ENCODE measurements at places on chromosomes 16 and 17.
A peak's percentile ranks its signal among the peaks of the same experiment; 100 is the strongest.

- no peak for DNase-seq
Measured at GRCh38 chr17:28974451-28974850, 23.1 kb upstream of the PHF12 start.

GRCh38 chr17:19523690-19524089, 10.0 kb upstream of the SLC47A1 start:
- no peak for DNase-seq

DNA sequence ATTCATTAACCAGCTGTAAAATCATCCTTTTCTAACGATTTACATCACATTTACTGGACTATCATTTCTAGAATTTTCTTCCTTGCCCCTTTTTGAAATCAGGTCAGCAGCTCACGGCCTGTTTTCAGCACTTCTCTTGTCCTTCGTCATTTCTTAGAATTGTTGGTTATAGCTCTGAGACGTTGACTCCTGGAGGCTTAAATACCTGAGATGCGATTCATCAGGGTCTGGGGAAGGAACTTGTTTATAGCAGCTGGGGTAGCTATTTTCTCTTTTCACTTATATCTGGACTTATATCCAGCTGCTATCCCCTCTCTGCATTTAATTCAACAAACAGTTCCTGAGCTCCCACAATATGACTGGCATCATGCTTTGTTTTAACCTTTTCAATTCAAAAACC, 338.7 kb upstream of the TNRC6C start:
- DNase-seq = peak; percentile 27

- DNase-seq = no peak
Measured at GRCh38 chr16:58425756-58426494, 33.7 kb downstream of the GINS3 start.

DNA sequence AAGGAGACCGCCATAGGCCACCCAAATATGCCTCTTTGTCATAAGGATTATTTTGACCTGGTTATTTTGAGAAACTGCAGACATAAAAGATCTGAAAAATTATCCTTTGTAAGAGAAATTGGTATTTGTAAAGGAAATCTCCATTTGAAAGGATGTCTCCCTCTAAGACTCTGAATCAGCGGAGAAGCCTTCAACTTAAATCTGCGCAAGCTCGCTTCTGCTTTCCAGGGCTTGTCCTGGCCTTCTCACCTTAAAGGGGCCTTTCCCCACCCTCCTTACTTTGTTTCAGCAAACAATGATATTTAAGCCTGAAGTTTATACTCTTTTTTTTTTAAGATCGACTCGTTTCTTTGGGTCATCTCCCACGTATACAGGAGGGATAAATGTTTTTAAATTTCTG, 34.5 kb downstream of the HSBP1 start:
- DNase-seq = no peak

DNA sequence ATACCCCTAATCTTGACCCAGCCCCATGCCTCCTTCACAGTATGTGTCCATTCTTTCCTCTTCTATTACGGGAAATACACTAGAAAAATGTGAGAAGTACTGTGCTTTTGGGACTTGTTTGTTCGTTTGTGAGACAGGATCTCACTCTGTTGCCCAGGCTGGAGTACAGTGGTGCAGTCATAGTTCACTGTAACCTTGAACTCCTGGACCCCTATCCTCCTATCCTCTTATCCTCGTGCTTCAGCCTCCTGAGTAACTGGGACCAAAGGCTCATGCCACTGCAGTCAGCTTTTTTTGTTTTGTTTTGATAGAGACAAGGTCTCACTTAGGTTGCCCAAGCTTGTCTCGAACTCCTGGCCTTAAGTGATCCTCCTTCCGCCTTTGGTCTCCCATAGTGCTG, 29.9 kb upstream of the RASL10B start:
- no peak for DNase-seq

- DNase-seq = no peak
Measured at GRCh38 chr17:31803494-31804213, 55.4 kb downstream of the COPRS start.

DNA sequence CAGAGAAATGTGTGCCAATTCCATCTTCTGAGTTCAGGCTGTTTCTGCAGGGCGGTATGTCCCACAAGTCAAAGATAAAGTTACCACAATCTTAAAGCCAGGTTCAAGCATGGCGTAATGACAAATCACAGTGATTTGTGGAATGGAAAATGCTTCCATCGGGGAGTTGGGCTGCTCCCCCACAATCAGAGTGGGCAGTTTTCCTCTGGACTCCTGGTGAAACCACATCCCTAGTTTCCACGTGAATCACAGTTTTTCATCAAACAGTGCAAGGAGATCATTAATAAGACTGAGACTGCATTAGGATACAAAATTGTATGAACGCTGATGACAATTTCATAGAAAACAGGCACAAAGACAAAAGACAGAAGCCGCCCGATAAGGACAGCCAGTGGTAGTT, 3.6 kb downstream of the LITAF start:
- peak; percentile 80 for DNase-seq

DNA sequence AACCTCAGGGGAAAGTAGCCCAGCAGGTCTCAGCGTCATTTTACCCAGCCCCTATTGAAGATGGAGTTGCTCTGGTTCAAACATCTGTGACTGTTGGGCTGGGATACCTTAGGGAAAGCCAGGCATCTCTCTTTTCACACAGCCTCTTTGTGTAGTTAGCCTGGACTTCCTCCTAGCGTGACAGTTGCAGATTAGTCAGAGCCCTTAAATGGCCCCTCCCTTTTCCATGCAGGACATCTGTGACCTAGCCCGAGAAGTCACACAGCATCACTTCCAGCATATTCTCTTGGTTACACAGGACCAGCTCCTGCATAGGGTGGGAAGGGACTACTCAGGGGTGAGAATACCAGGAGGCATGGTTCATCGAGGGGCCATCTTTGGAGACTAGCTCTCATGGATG, 375.0 kb upstream of the RBFOX1 start:
- no peak for DNase-seq

DNA sequence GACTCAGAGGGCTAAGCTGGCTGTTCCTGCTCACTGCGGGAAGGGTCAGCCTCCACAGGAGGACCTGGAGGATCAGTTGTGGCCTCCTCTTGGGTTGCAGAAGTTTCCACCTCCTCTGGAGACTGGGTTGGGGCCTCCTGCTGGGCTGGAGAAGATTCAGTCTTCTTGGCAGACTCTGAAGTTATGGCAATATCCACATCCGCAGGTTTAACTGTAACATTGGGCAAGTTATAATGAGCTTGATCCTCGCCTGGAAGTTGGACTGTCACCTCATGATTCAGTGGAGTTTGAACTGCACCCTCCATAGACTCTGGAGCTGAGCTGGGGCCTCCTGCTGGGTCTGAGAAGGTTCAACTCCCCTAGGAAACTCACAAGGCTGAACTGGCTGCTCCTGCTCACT, 47.6 kb upstream of the TMEM97 start:
- DNase-seq = no peak

DNA sequence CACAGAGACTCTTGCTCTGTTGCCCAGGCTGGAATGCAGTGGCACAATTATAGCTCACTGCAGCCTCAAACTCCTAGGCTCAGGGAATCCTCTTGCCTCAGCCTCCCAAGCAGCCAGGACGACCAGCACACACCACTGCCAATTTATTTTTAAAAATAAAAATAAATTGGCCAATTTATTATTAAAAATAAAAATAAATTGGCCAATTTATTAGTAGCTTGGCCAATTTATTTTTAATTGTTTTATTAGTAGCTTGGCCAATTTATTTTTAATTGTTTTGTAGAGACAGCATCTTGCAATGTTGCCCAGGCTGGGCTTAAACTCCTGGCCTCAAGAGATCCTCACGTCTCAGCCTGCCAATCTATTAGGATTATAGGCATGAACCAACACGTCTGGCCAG, 184.3 kb downstream of the FTO start:
- no peak for DNase-seq

- DNase-seq = peak; percentile 56
Measured at GRCh38 chr17:58232707-58233156, 5.7 kb upstream of the LPO start.
